ENCODE measurements at places on chromosomes 12 and 14.

GRCh38 chr12:42255221-42255865 is 17.3 kb upstream of the YAF2 start:
- no peak for DNase-seq

- no peak for DNase-seq
These were observed 54.2 kb downstream of the PTPRQ start for GRCh38 chr12:80498059-80498728.

DNA sequence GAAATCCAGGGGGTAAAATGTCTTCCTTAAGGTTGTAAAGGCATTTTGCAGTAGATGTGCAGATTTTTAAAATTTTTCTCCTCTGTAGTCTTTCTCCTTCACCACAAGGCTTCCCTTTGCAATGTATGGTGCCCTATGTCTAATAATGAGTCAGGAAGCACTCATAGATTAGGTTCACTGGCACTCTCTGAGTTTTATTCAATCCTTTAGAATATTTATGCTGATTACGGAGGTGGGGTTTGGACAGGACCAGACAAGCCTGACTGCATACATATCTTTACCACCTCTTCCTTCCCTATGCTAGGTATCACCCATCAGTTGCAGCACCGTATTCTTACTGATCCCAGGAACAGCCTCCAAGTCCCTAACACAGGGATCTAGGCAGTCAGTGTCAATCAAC is 99.5 kb downstream of the NEDD1 start:
- peak; percentile 28 for DNase-seq

GRCh38 chr12:109047081-109047805 is 5.1 kb upstream of the USP30 start:
- no peak for DNase-seq

GRCh38 chr12:112803620-112804282 is 12.2 kb downstream of the RPH3A start:
- DNase-seq = no peak

DNA sequence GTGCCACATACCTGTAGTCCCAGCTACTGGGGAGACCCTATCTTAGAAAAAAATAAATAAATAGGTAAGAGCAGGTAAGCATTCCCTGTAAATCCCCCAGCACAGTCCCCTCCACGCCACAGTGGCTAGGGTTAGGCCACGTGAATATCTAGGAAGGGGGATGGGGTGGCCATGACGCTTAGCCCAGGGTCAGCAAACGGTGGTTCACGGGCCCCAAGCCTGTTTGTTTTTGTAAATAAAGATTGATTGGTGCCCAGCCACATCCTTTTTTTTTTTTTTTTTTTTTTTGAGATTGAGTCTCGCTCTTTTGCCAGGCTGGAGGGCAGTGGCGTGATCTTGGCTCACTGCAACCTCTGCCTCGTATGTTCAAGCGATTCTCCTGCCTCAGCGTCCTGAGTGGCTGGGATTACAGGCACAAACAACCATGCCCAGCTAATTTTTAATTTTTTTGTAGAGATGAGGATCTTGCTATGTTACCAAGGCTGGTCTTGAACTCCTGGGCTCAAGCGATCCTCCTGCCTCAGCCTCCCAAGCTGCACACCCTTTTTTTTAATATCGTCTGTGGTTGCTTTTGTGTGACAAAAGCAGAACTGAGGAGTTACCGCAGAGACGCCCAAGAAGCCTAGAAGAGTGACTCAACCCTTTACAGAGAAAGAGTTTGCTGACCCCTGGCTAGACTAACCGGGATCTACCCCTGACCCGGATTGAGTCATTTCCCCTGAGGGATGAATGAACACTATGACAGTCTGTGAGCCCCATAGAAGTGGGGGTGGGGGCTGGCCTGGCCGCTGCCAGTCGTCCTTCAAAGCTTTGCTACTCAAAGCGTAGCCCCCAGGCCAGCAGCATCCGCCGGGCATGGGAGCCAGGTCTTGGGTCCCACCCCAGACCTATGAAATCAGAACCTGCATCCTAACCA is 113.7 kb upstream of the NCOR2 start:
- DNase-seq = no peak

GRCh38 chr12:42631513-42631912 is 42.0 kb upstream of the PRICKLE1 start:
- no peak for DNase-seq

DNA sequence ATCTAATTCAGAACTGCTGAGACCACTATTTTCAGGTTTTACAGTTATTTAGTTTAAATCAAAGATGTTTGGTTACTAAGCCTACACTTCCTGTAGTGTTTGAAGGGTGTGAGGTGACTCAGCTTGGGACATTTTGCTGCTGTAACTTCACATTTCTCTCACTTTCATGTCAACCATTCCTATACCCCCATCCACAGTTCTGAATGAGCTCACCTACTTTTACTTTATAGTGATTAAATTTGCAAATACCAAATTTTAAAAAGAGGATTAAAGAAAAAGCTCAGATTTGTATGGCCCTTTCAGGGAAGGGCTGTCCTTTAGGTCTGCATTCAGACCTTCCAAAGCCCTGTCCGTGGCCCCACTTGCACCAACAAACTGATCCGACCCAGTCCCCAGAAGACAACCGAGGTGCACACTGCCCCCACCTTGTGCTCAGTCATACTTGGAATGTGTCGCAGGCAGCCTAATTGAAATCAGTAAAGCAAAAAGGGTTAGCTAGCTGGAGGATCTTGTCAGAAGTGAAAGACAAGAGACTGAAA is 174.4 kb downstream of the MON2 start:
- no peak for DNase-seq

DNA sequence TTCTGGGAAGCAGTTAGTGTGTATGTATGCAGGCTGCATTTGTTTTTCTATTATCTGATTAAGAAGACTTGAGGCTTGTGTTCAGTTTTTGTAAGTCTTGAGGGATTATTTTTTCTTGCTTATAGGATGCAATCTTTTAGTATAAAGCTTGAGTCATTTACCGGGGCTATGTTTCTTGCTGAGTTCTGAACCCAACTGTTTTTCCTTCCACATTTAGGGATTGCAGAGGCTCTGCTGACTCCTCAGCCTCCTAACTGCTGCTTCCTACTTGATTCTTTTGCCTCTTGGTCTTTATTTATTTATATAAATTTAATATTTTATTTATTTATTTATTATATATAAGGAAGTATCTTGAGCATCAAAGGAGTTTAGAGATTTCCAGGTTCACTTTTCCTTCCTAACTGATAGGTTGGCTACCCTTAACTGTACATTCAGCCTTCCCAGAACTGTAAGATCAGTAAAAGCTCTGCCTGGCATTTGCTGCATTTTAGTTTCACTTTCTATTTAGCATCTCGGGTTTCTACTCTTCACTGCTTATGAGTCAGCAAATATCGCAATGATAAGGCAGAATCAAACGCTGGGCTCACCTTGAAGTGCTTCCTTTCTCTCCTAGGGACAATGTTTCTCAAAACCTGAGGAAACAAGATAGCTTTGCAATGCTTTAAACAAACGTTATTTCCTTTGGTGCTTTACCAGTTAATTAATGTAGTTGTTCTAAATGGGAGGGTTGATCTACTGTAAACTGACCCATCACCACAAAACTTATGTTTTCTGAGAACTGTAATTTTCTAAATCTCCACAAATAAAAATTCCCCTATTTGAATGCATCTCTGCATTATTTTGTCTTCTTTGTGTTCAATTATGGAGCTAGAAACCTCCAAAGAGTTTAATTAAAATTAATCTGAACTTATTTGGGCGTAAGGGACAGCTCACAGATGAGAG is 1183.7 kb upstream of the TMEM132C start:
- peak; percentile 55 for DNase-seq

GRCh38 chr12:1360441-1361210 is 233.8 kb downstream of the FBXL14 start:
- no peak for DNase-seq

- DNase-seq = no peak
These were observed 9.0 kb downstream of the TAPBPL start for GRCh38 chr12:6460751-6461371.

DNA sequence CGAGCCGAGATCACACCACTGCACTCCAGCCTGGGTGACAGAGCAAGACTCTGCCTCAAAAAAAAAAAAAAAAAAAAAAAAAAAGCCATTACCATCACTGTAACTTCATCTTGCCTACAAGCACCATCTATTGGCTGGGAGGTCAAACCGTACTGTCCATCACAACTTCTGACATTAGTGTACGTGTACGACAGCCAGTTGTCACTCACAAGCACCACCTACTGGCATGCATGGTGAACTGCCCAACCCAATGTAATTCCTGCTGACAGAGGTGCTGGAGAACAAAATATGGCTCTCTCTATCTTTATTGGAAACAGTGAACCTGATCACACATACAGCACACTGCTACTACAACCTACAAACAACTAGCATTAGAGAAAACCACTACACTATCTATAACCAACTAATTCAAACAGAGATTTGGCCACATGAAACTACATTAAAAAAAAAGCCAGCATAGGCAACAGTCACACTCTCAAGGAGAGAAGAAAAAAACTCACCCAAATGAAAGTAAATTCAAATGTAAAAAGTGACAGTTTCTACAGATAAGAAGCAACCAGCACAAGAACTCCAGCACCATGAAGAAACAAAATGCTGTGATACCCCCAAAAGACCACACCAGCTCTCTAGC is 82.3 kb downstream of the PUS7L start:
- no peak for DNase-seq

DNA sequence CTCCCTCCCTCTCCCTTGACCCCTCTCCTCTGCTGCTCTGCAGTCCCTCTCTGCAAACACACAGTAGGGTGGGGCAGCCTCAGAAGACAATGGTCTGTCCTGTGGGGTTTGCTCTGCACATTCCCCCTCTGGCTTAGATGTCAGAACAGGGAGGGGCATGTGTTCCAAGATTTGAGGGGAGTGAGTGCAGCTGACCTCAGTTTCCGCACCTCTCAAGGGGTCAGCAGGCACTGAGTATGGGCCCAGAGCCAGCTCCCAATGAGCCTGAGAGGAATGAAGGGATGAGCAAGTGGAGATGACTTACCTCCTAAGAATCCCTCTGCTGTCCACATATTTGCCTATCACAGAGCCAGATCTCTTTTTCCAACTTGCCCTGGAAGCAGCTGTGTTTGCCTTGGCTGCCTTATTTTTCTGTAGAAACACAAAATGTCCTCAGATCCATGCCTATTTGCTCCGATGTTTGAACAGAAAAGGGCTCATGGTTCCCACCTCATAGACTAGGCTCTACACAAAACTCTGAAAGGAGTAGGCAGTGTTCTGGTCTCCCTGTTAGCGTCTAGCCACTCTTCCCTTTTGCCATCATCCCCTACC is 111.4 kb downstream of the CRACR2A start:
- DNase-seq = no peak

GRCh38 chr14:29710015-29710414 is 217.6 kb downstream of the PRKD1 start:
- no peak for DNase-seq

DNA sequence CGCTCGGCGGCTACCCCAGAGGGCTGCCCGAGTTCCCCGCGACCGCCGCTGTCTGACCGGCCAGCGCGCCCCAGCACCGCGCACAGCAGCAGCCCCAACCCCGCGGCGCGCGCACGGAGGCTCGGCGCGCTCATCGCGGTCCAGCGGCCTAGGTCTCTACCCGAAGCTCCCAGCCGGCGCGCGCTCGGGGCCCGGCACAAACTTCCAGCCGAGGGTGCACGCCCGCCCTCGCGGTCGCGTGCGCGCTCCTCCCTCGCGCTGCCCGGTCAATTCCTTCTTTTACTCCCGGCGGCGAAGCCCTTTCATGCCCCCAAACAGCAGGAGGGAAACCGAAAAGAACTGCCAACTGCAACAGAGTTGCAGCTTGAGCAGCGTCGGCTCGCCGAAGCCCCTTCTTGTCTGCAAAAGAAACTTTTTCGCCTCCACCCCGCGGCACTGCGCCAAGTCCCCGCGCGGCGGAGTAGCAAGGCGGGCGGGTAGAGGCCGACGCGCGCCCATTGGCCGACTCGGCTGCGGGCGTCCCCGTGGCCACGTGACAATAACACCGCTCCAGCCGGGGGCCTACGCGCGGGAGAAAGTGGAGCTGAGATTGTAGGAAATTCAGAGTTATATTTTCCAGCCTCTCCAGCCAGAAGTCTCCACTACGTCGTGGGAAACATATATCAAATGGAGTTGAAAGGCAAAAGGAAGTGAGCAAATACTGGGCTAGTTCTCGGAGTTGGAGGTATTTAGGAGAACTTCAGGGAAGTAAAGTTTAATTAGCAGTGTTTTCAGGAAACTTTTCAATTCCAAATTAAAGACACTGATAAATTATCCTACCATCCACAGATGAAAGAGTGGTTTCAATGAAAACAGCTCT is at the start of gene LRIG3:
Gene LRIG3, minus strand, starts transcription at position 403 of the 859 bp plus-strand sequence. Its CDS starts 269 bp downstream, at position 134.
- DNase-seq = peak; percentile 88

DNA sequence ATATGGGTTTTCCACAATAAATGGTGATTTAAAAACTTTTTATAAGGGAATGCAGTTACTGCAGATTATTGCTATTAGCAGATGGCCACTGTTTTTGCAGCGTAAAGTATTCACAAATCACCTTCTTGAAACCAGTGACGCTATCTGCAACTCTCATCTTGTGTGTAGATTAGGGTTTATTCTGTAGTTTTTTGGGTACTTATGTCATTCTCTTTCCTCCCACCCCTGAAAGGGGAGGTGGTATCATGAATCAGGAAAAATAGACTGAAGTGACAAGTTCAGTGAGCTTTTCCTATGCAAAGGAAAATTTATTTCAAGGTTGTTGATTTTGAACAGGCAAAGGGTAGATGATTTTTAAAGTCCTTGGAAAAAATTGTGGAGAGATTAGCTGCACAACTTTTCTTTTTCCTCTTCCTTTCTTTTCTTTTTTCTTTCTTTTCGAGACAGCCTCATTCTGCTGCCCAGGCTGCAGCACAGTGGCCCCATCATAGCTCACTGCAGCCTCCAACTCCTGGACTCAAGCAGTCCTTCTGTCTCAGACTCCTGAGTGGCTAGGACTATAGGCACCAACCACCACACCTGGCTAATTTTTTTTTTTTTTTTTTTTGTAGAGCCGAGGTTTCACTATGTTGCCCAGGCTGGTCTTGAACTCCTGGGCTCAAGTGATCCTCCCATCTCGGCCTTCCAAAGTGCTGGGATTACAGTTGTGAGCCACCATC is 1.6 kb downstream of the FRS2 start:
- DNase-seq = no peak

DNA sequence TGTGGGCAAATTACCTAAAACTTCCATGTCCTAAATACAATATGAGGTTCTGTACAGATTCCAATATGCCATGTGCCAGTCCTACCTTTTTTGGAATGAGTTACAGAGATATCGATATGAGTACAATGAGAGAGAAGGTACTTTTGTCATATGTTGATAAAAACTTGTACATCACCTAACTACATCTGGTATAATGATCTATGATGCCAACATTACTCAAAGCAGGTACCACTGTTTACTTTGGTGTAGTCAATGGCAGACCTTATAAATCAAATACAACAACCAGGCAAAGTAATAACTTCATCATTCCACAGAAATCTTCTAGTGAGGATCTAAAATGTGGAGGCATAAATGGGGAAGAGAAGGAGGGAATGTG is 12.7 kb downstream of the TEP1 start:
- DNase-seq = no peak

DNA sequence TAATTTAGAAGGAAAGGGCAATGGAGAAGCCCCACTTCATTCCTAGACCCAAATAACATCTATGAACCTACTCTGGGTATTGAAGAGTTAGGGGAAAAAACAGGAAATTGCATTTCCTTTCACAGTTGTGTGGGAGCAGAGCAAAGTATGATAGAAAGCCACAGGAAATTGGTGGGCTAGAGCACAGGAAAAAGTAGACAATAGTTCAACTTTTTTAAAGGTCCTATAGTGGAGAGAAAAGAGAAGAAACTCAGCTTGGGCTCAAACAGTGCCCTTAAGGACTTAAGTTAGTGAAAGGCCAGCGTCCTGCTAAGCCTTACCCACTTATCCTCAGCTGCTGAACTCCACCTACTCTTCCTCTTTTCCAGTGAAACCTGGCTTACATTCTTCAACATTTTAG is 258.1 kb downstream of the DPY19L2 start:
- DNase-seq = no peak
